Tibial artery (tissue), 4 donors: ENCODE measurements at places on chromosomes 5 and 9.

- DNase-seq, result peak; percentile 80
Measured at GRCh38 chr9:137458194-137459151, 661 bp downstream of the NSMF start.

GRCh38 chr9:76916231-76916630 lies 10.3 kb upstream of the PRUNE2 start:
- DNase-seq, result no peak

GRCh38 chr9:114845373-114845772 lies 39.5 kb upstream of the TNFSF15 start:
- DNase-seq, result no peak

GRCh38 chr9:6945816-6946215 lies 188.0 kb downstream of the KDM4C start:
- DNase-seq, result no peak

- DNase-seq, result no peak
Measured at GRCh38 chr9:89958086-89958485, 353.3 kb downstream of the GADD45G start.

GRCh38 chr5:178785999-178786398 lies 55.5 kb upstream of the ZNF354A start:
- DNase-seq, result no peak

DNA sequence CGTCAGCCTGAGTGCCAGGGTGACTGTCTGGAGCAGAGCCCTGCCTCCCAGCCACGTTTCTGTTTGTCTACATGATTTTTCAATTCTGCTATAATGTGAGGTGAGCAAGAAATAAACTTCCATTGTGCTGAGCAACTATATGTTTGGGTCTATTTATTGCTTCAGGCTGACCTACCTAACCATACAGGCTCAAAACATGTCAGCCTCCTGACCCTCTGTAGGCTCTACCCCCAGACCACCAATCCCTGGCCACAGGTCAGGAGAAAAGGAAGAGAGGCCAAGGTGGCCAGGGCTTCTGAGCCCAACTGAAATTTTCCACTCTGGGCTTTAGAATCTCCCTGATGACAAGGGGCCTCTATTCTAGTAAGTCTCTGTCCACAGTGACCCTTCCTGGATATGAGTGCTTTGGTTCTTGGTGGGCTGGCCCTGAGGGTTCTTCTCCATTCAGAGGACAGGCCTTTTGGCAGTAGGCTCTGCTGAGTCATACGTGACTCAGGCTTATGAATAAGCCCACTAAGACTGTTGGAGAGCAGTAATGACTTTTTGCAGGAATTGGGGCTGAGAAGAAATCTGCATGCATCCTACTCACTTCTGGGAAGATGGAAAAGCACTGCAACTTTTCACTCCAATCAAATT lies 117.2 kb upstream of the TBCA start:
- no peak for DNase-seq

GRCh38 chr5:118818604-118819003 lies 169.7 kb downstream of the DTWD2 start:
- no peak for DNase-seq

DNA sequence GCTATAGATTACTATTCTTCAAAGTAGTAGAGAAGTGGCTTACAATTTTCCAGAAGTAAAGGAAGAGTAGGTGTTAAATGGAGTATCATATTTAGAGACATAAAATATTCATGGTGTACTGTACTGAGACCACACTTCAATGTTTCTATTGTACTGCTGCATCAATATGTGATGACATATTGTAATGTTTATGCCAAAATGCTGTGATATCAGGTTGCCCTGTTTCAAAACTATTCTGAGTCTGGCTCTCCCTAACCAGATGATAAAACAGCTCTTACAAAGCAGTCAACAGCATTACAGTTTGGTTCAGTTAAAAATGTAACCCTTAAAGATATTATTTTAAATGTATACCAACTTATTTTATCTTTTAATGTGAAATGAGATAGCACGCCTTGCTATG lies 30.8 kb upstream of the ACOT12 start:
- no peak for DNase-seq

DNA sequence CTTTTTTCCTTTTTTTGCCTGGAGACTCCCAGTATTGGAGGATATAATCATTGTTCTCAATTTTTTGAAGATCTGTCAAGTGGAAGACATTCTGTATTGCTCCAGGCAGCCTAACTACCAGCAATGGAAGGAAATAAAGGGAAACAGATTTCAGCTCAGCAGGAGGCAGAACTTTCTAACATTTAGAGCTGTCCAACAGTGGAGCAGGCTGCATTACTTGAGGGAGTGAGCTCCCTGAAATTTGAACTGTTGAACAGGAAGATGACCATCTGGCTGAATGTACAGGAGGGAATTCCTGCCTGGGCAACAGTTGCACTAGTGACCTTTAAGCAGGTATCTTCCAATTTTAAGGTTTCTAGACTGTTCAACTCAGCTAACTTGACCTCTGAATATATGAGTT lies 1.1 kb upstream of the GAPVD1 start:
- no peak for DNase-seq

DNA sequence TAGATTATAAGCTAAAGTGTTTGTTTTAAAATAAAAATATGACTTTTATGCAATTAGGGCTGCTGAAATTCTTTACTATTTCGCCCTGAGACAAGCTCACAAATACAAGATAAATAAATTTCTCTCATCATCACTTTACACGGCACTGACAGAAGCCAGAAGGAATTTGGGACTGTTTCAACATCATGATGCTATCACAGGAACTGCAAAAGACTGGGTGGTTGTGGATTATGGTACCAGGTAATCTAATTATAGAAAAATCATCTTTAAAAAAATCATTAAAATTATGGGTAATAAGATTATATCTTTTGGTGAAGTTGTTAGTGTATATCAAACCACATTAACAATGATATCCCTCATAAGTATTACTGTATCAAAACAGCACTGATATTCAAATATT lies 95.0 kb downstream of the MAN2A1 start:
- no peak for DNase-seq

DNA sequence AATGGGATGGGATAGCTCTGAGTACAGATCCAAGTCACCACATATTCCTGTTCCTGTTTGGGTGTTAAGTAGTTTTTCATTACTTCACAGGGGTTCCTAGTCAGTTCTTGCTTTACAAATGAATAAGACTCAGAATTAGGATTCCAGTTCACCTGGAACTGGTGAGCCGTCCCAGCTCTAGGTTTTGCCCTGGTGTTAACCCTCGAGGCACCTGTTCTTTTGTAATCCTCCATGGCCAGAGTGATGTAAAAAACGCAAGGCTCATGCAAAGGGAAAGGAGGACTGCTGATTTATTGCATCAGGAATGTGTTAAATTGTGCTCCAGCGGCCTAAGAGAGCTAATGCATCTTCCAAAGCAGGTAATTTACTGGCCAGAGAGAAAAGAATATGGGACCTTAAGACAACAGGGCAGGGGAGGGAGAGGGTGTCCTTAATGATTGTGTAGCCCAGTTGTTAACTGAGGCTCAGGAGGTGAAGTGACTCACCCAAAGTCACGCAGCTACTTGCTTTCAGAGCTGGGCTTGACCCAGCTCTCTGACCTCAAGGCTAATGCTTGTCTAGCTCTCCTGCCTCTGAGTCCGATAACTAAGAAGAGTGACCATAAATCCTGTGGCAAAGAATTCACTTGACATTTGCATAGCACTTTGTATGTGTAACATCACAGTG lies 70.5 kb downstream of the DMRT2 start:
- DNase-seq, result no peak

- no peak for DNase-seq
Measured at GRCh38 chr9:131264231-131264630, 12.1 kb downstream of the FAM78A start.

DNA sequence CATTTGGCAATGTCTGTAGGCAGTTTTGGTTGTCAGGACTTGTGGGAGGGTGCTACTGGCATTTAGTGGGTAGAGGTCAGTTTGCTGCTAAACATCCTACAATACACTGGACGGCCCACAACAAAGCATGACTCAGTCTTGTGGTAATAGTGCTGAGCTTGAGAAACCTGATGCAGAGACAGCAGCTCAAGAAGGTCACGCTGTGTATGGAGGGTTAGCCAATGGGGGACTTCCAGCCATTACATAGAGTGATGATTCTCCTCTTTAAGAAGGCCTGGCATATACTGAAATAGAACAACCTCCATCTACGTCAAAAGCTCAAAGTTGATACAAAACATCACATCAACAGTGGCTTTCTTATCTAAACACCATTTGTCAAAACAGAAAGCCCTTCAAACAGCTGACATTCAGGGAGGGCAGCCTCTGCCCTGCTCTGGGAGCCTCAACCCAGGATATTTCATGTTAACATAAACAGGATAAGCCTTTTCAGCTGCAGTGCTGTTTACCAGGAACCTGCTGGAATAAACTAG lies 143.0 kb downstream of the GPBP1 start:
- DNase-seq, result no peak

DNA sequence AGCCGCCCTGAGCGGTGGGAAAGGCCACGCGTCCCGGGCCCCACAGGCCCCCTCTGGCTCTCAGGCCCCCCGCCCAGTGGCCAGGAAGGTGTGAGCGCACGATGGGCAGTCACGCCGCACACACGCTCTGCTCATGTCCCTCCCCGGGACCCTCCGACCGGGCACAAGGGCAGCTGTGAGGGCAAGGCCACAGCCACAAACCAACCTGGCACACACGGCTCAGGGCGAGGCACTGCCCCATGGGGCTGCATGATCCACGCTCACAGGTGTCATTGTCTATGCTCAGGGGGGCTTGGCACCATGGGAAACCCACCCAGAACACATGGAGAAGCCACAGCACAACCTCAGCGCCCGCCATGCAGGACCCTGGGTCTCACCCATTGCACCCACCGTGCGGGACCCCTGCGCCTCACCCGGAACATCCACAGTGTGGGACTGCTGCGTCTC lies 51.3 kb downstream of the SLC12A7 start:
- DNase-seq, result no peak

- DNase-seq, result no peak
Measured at GRCh38 chr9:37151812-37152211, 31.4 kb downstream of the ZCCHC7 start.

DNA sequence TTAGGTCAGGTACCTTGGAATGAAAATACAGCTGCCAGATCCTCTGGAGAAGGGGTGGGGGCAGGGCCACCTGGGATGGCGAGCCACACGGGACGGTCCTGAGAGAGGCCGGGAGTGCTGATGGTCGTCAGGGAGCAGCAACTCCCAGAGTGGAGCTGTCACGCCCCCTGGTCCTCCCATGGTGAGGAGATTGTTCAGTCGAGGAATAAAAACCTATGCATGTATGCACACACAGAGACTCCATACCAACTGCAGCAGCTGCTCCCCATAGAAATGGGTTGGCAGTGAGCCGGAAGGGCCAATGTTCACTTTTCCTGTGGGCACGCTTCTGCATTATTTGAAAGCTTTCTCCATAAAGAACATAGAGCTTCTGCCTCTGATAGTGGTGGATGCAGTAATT lies 45.2 kb upstream of the SEMA4D start:
- no peak for DNase-seq
